Stimulated activated CD4-positive, alpha-beta T cell treated with anti-CD3 and anti-CD28 coated beads, Interleukin-4, amount 100 ng/mL, for 48 hours (primary cell): ENCODE measurements at places on chromosomes 1 and 21.

- no peak for DNase-seq
These were observed 21.2 kb downstream of the HFM1 start for GRCh38 chr1:91383456-91383855.

DNA sequence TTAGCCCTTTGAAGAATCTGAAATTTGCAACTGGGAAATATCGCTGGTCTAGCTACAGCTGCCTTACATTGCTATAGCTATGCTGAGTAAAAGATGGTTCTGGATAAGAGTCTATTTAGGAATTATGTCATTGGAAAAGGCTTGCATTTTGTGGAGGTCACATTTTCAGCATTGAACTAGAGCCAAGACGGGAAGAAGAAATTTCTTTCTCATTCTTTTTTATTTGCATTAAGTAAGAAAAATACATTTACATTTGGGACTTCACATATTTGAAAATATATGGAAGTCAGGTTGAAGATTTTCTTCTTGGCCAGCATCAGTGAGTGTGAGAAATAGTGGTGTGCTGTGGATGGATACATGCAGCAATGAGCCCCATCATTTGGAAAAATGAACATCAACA is 291.6 kb downstream of the PTBP2 start:
- DNase-seq = no peak

DNA sequence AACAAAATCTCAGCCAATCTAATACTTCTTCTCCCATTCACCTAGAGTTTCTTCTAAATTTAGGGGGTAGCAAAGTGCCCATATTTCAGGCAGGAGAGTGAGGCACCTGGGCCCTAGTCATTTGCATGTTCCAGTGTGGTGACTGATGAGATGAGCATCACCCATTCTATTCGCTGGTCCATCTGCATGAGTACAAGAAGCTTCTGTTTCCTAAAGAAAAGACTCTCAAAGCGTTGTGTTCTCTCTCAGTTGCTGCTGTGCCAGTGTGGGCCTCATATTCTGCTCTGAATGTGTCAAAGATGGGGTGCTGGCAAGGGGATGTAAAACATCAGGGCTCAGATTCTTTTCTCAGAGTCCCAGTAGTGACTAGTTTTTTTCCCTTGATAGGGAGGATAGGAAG is 16.1 kb upstream of the DPYD start:
- DNase-seq = no peak

DNA sequence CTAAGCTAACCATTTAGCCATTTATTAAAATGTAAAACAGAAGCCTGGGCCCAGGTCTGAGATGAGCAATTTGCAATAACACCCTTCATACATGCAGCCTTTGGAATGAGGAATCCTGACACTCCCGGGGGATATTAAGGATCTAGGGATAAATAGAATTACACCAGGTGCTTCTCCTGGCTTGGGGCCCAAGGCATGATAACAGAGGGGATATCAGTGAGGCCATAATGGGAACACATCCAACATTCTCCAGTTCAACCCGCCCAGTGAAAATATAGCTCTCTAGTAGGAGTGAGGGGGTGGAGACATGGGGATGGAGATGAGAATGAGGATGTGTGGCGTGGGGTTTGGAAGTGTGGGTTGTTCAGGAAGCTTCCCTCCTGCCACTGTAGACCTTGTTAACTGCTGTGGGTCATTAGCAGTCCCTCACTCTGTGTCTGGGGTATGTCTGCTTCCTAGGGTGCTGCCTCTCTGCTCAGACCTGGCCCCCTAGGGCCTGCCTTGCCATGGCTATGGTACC is 57.9 kb upstream of the KANK4 start:
- no peak for DNase-seq

GRCh38 chr1:25064465-25065240 is 134.6 kb upstream of the RUNX3 start:
- no peak for DNase-seq

- DNase-seq = no peak
These were observed 57.7 kb downstream of the ATG4C start for GRCh38 chr1:62841587-62842169.

DNA sequence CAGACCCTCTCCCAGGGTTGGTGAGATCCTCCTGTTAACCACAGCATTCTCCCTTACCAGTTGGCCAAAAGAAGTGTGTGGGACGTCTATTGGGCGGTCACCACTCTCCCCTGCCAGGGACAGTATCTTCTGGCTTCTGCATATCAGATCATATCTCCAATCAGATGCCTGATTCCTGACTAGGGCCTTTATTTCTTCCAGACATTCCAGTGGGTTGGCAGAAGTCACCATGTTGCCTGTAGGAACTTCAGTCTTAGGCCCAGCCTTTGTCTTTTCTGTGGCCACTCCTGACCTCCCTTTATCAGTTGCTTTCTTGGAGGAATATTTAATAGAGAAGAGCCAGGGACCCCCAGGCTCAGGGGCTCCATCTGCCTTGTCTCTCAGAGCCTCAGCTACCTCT is 130.4 kb upstream of the F3 start:
- no peak for DNase-seq

DNA sequence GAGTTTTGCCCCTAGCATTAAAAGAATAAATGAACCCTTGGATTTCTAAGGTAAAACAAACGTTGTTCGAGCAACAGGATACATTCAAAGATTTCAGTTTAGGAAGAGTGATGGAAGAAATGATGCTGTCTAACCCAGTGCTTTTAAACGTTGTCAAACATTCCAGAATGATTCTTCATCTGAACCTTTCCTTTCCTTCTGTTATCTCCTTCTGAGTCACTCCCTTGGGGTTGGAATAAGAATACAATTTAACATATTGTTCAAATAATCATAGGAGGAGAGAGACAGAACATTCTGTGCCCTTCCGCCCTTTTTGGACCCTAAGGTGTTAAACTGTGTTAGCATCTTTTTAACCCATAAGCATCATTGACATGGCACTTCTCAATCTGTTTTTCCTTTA is 61.1 kb upstream of the RCOR3 start:
- no peak for DNase-seq

DNA sequence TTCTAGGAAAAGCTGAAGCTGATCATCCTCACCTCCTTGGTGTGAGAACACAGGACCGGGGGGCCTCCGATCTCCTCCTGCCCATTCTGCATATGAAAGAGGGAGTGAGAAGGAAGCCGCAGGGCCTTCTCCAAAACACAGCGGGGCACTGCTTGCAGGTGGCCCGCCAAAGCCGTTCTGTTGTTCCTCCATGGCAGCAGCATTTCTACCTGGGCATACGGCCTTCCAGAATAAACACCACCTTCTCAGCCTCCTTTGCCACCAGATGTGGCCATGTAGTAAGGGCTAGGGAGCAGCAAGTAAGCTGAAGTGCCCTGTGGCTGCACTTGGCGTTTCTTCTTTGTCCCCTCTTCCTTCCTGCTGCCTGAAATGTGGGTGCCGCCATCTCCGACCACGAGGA is 214.9 kb downstream of the TOMM20 start:
- no peak for DNase-seq

DNA sequence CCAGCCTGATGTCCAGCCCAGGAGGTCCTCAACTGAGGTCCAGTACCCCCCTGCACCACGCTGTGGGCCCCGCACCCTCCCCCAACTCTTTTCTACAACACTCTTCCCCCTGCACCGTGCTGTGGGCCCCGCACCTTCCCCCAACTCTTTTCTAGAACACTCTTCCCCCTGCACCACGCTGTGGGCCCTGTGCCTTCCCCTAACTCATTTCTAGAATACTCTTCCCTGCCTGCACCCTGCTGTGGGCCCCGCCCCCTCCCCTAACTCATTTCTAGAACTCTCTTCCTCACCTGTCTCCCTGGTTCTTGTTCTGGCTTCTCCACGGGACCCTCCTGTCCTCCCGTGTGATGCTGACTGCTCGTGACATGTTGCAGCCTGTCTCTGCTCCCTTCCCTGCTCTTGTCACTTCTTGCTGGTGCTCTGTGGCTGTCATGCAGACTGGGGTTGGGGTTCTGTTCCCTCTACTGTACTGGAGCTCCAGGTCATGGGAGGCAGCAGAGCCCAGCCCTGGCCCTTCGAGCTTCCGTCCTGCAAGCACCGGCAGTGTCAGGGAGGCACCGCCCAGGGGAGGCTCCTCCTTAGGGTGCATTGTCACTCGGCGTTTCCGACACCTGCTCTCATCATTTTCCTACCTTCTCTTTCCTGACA is 160.1 kb upstream of the COL6A1 start:
- DNase-seq = no peak

GRCh38 chr1:117363571-117364048 is 3.6 kb upstream of the MAN1A2 start:
- no peak for DNase-seq

DNA sequence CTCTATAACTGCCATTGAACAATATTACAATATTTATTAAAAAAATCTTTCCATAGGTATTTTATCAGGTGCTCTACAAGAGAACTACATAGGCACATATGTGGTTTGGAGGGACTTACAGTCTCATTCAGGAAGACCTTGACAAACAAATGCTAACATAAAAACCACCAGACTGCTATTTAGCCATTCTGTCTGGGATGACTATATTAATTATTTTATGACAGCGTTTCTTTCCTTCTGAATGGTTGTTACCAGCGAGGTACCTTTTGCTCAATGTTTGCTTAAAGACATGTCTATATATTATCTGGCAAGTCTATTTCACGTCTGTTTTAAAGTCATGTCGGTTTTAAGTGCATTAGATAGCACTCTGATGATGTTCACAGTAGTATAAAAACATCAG is 69.7 kb downstream of the RUNX1 start:
- DNase-seq = no peak

DNA sequence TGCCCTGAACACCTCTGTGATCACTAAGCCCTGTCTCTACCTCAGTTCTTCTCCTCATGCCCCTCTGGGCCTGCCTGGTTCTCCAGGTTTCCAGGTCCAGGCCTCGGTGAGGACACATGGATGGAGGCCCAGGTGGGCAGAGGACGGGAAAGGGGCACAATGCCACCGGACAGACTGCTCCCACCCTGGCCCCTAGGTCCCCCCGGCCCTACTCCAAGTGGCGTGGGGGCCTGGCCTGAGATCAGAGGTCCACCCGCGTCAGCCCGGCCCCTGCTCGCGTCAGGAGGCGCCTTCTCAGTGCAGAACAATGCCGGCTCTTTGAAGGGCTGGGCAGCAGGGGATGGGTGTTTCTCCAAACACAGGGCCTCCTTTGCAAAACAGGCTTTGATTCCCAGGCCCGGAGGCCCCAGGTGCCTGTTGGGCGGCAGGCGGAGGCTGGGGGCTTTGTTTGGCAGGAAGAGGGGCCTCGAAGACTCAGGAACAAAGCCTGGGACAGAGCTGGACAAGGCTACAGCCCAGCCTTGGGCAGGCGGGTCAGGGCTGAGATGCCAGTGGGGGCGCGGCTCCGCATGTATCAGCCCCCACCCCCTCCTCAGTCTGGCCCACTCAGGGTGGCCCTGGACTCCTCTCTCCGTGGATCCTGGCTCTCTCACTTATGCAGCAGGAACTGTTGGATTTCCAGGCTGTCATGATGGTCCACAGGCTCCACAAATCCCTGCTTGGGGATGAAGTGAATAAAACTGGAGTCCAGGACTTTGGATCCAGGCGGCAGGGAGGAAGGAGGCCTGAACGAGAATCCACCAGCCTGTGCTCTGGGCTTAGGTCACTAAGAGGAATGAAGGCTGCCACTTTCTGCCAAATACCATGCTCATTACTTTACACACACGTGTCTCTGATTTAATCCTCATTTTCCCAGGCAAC is 77.4 kb upstream of the SLC2A1 start:
- DNase-seq = no peak

- no peak for DNase-seq
These were observed 16.1 kb downstream of the MAB21L3 start for GRCh38 chr1:116127123-116127847.

DNA sequence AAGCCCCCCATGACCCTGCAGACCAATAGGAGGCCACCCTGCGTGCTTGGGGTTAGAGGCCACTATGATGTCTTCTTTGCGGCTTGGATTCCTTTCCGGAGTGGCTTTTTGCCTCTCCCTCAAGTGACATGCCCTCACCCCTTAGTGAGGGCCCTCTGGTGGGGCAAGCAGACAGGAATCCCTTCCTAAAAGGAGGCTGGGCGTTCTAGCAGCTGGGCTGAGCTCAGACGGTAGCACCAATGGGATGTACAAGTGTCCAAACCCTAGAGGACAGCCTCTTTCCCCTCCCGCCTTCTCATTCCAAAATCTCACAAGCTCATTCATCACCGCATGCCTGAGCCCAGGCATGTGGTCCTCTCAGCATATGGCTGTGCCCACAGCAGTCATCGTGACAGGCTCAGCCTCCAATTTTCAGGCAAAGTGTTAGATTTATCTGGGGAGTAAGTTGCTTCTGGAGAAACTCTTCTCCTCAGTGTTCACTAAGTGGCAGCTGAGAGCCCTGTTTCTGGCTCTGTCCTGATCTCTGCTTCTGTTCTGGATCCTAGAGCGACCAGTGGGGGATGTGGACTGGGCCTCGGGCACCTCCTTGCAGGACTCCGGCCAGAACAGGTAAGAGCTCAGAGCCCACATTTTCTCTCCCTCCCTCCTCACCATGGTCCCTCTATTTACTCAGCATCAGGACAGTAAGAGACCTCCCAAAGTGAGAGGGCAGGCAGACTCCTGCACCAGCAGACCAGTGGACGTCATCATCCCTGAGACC is 4.8 kb downstream of the KIAA1614 start:
- DNase-seq = no peak

DNA sequence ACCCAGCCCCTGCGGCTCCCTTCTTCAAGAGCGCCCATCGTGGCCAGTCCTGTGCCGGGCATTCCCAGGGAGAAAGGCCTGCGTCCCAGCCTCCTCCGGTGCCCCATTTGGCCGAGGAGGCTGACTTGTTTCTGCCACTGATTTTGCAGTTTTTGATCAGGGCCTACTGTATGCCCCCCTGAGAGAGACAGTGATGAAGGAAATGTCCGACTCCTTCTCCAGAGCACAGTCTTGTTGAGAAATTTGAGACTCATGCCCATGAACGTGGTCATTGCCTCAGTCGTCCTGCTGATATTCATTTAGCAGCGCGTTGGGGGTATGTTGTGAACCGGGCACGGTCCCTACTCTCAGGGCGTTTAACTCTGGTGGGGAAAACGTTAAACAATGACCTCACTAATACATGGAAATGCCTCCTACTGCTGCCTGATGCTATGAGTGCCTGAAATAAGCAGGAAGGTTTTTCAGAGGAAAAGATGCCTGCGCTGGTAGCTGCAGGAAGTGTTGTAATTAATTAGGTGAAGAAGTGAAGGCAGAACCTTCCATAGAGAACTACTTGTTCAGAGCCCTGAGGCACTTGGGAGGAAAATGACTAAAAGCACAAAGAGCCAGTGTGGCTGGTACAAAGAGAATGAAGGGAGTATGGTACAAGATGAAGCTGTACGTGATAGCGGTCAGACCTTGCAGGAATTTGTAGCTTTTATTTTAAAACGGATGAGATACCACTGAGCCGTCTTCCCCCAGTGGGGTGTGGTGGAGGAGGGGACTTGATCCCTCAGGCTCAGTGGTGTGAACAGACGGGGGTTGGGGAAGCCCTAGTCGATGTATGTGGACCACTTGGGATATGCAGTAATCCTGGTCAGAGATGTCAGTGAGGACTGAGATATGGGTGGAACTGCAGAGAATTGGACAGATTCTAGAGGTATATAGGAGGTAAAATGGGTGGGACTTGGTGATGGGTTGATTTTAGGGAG is 730 bp downstream of the ZCCHC17 start:
- no peak for DNase-seq

GRCh38 chr1:168348146-168348709 is 67.6 kb downstream of the TBX19 start:
- no peak for DNase-seq

- no peak for DNase-seq
These were observed 114.7 kb downstream of the PCNX2 start for GRCh38 chr1:233180641-233181364.
